ENCODE measurements at places on chromosomes 6 and 20.

- no peak for DNase-seq
Measured at GRCh38 chr20:59580146-59580946, 24.0 kb upstream of the PHACTR3 start.

GRCh38 chr20:32207626-32208498 is at the start of the genes PLAGL2 and POFUT1:
Gene PLAGL2, minus strand, starts transcription at chr20:32207743. Its CDS starts 5,565 bp downstream, at chr20:32202178.
Gene POFUT1, plus strand, starts transcription at chr20:32207880. Its CDS starts 62 bp downstream, at chr20:32207942.
- DNase-seq, result peak; percentile 93

DNA sequence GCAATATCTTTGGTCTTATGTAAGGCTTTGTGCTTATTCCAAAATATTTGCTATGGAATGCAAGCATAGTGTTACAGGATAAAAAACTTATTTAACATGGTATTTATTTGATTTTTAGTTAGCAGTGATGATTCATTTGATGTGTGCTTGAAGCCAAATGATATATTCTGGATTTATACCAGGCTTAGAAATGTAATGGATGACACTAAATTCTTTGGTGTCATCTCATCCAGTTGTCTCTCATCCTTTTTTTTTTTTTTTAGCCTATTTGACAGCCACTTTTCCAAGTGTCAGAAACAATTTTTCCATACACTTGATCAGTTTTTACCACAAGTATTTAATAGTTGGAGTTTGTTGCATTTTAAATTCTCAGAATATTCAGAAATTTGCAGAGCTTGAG is 515.3 kb downstream of the CDKAL1 start:
- DNase-seq, result no peak

- DNase-seq, result no peak
Measured at GRCh38 chr6:23176883-23177282, 607.5 kb downstream of the HDGFL1 start.

DNA sequence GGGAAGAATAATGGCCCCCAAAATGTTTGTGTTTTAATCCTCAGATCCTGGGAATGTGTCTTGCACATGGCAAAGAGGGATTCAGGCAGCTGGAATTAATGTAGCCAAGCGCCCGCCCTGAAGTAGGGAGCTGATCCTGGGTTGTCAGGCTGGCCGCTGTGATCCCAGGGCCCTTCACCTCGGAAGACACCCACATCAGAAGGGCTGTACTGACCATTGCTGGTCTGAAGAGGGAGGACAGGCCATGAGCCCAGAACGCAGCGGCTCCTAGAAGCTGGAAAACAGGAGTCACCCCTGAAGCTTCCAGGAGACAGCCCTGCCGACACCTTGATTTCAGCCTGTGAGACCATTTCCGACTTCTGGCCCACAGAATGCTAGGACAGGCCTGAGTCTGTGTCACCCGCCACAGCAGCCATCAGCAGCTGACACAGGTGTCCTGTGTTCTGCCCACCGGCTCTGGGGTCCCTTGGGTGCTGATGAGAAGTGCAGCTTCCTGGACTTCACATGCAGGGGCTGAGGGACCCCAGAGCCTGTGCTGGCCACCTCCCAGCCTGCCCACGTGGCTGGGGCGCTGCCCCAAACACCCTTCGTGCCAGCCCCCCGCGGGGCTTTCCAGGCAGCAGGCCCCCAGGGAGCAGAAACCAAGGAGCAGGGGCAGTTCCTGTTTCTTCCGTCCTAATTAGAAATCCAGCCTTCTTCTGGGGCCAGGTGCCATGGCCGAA is 86.3 kb downstream of the ERMARD start:
- peak; percentile 85 for DNase-seq

GRCh38 chr20:38779247-38780097 is 26.0 kb upstream of the PPP1R16B start:
- no peak for DNase-seq

GRCh38 chr6:137661601-137662000 is 167.4 kb upstream of the OLIG3 start:
- DNase-seq, result no peak

DNA sequence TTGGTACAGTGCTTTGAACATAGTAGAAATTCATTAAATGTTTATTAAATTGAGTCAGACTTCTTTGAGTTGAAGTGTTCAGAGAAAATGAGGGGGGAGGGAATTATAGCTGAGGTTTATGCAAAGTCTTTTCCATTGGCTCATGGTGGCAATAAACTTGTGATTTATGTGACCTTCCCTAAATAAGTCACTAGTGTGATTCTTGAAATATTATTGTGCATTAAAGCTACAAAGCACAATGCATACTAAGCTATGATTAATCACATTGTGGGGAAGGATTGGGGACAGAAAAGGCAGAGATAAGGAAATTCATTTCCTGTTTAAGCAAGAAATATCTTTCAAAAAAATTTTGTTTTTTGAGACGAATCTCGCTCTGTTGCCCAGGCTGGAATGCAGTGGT is 877.5 kb downstream of the TFAP2A start:
- DNase-seq, result no peak

- no peak for DNase-seq
Measured at GRCh38 chr20:19875376-19876221, 117.5 kb downstream of the RIN2 start.

DNA sequence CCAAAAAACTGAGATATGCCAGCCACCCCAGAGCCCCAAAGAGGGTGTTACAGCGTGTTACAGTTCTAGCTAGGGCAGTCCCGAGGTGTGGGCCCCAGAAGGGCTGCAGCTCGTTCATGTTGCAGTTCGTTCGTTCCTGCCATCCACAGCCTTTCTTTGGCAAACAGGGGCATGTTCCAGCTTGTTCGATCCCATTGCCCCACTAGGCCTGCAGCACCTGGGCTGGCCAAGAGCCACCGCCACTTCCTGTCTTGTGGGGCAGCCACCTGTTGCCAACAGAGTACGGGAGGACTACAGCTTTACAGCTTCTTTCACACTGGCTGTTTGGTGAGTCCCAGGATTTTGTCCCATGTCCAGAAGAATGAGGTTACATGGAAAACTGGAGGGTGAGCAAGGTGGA is 198.1 kb downstream of the MMUT start:
- DNase-seq, result no peak

- DNase-seq, result no peak
Measured at GRCh38 chr6:99219788-99220187, 129.7 kb downstream of the FAXC start.

DNA sequence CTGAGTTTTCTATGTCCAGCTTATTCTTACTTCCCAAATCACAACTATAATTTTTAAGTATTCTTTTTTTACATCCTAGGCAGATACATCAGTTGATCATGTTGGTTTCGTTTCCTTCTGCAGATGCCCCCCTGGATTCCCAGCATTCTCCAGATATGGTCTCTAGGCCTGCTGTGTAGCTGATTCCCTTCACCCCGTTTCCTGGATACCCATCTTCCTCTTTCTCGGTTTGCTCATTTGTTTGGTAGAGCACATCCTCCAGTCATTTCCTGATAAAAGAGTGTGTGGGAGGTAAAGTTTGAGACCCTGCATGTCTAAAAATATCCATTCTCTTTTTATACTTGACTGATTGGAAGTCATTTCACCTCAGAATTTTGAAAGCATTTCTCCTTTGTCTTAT is 66.4 kb downstream of the ANKS1A start:
- DNase-seq, result no peak

DNA sequence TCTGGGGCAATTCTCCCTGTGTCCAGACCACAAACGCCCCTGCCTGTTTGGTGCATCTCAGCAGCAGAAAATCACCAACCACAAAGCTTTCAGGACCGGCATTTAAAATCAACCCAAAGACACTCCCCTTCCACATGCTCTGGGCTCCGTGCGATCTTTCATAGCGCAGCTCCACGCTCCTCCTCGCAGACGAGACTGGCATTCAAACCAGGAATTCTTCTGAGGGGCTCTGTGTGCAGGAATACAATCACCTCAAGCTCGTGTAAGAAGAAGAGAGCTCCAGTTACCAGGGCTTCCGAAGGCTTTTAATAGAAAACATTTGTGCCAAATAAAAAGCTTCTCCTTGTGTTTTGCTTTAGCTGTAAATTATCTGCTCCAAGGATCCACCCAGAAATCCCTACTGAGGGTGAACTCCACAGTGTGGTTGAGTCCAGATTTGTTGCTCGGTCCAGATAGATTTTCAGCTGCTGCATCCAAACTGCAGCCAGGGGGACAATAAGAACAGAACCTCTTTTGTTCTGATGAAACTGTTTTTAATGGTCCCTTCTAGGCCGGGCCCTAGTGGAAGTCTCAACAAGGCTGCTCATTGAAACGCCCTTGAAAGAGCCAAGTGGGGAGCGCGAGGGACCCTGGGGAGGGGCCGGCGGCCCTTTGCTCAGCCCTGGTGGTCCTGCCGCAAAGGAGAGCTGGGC is 16.4 kb upstream of the BMP7 start:
- DNase-seq, result no peak

DNA sequence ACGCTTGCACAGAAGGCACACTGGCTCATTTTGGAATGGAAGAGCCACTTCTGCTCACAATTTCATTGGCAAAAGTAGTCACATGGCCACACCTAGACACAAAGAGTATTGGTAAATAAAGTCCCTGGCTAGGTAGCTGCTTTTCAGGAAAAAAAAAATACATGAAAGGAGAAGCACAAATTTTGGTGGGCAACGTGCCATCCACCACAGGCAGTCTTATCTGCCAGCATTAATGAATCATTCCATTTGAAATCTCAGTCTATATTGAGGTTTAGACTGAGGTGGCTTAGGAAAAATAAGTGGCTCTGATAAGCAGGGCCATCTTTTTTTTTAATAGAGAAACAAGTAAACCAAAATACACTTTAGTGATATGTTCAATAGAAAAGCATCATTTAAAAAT is 44.3 kb downstream of the ADGRB3 start:
- DNase-seq, result no peak

DNA sequence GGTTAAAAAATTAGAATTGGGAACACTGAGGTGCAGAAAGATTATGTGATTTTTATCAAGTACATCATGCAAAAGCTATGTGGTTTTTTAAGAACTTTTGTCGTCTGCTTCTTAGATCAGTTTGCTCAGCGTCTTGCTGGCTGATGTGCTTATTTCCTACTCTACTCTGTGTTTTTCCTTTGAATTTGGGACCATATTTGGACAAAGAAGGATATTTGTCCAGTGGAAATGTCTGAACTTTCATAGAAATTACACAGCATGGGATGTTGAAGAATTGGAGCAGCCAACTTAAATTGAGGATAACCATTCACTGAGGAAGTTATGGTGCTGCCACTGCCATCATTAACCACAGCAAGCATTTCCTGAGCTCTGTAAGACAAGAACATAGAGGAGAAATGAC is 252.8 kb upstream of the HS3ST5 start:
- DNase-seq, result no peak
